ENCODE measurements at places on chromosomes 13 and 19. TPM values are rescaled to one million over a fixed set of nuclear protein-coding genes. Genes with fewer than 3 reads are reported as not detected.

GRCh38 chr19:35085947-35086346, 29.7 kb upstream of the FXYD3 start:
- H3K4me1 ChIP-seq: peaks cover 43% of the 10 kb centered on the region
- H3K27ac ChIP-seq: peak overlapping the region; percentile 65
- H3K27me3 ChIP-seq: peaks cover 3% of the 10 kb centered on the region
- H3K36me3 ChIP-seq: no peaks in the 10 kb centered on the region
- no peak overlapping the region for H3K4me3 ChIP-seq

- H3K4me3 ChIP-seq: no peak overlapping the region
- no peak overlapping the region for H3K27ac ChIP-seq
- no peaks in the 10 kb centered on the region for H3K36me3 ChIP-seq
- H3K27me3 ChIP-seq: no peaks in the 10 kb centered on the region
- no peaks in the 10 kb centered on the region for H3K4me1 ChIP-seq
- no peak for DNase-seq
Measured at GRCh38 chr13:47673009-47673850, 327.8 kb downstream of the SUCLA2 start.

DNA sequence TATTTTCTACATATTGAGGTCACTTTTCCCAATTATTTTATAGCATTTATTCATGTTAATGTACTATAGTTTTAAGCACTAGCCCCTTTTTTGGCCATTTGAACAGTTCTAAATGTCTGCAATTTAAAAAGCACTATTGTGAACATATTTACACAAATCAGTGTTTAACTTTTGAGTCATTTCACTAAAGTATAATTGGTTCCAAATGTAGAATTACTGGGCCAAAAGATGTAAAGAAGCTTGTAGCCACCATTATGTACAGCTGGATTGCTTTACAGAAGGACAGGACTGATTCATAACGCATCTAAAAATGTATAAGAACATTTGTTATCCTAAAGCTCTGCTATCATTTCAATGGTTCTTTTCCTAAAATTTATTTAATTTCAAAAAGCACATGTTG, 16.6 kb upstream of the ATP12A start:
- no peaks in the 10 kb centered on the region for H3K36me3 ChIP-seq
- peaks cover 2% of the 10 kb centered on the region for H3K27me3 ChIP-seq
- no peak for DNase-seq
- no peak overlapping the region for H3K27ac ChIP-seq
- no peak overlapping the region for H3K4me3 ChIP-seq
- H3K4me1 ChIP-seq: no peaks in the 10 kb centered on the region

The PEX11G gene
- 1.5 TPM for total RNA-seq

The AZU1 gene
- total RNA-seq: 2.5 TPM

DNA sequence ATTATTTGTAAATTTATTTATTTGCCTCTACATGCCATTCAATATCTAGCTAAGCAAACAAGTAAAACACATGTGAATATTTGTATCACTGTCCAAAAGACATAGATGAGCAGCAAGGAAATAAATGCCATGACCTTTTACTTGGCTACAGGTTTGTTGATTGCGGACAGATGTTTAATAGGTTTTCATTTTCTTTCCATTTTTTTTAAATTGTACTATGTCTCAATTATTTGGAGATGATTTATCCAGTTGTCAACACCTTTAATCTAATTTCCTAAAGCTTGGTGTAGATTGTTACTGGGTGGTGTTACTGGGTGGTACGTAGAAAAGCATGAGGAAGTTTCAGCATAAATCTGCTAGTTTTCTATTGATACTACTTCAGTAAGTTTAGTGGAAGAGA, 560.6 kb upstream of the SPRY2 start:
- DNase-seq: no peak
- H3K36me3 ChIP-seq: no peaks in the 10 kb centered on the region
- no peak overlapping the region for H3K27ac ChIP-seq
- no peaks in the 10 kb centered on the region for H3K4me1 ChIP-seq

DNA sequence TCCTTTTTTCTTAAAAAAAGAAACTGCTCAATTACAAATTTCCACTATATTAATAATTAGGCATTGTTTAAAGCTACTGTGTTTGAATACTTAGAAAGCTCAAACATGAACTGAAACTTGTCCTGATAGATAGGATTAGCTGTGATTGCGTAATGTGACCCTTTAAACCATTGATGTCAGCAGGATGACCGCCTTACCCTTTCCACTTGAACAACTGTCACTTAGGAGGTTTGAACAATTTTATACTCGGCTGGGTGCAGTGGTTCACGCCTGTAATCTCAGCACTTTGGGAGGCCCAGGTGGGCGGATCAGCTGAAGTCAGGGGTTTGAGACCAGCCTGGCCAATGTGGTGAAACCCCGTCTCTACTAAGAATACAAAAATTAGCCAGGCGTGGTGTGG, 2.9 kb downstream of the LAMP1 start:
- no peak for DNase-seq
- peaks cover 3% of the 10 kb centered on the region for H3K36me3 ChIP-seq
- H3K4me1 ChIP-seq: peaks cover 26% of the 10 kb centered on the region

GRCh38 chr19:18684642-18684993, 1.1 kb downstream of the CRTC1 start:
- no peak for DNase-seq
- H3K4me3 ChIP-seq: no peak overlapping the region
- H3K36me3 ChIP-seq: no peaks in the 10 kb centered on the region
- H3K27me3 ChIP-seq: no peaks in the 10 kb centered on the region
- peaks cover 20% of the 10 kb centered on the region for H3K4me1 ChIP-seq
- no peak overlapping the region for H3K27ac ChIP-seq

DNA sequence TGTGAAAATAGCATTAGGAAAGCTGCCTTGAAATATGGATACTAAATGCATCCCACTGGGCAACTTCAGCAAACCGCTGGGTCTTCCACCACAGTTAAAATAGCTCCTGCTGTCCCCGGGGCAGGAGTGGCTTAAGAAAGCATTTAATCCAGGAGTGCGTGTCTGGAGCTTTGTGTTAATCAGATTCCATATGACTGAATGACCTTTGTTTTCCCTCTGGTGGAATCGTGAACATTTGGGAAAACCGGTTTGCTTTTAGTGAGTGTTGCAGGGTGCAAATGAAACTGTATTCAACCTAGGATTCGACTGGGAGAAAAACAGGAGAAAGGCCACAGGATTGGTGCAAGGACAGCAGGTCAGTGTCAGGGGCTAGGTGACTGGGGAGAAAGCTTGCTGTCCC, 237.6 kb upstream of the MAB21L1 start:
- no peak for DNase-seq
- no peaks in the 10 kb centered on the region for H3K27me3 ChIP-seq
- no peaks in the 10 kb centered on the region for H3K36me3 ChIP-seq
- no peaks in the 10 kb centered on the region for H3K4me1 ChIP-seq
- H3K27ac ChIP-seq: no peak overlapping the region

The CNMD gene
- not detected for total RNA-seq

DNA sequence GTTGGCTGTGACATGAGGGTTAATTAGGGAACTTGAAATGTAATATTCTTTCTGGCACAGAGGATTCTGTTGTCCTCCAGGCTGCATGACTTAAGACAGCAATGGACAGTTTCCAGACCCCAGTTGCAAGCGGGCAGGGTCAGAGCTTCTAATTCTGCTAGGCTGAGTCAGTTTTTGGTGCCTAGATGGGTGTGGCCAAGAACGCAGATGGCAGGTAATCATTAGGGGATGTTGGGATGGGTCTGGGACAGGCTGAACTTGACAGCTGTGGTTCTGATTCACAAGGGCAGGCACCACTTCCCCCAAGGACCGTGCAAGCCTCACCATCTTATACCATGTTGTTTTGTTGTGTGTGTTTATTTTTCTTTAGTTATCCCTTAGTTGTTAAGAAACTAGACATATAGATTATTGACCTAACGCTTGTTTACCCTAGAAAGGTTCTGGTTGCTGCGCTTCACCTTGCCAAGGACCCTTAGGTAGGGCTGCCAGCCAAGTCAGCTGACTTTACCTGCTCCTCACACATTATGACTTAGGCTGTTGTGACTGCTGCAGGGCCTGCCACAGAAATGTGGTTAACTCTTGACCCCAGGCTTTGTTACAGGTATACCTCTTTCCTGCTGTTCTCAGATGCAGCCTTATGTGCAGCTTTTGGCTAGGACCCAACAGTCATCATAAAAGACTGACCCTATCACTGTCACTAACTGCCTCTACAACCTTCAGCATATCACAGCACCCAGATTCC, 117.7 kb upstream of the KLF12 start:
- H3K27me3 ChIP-seq: no peaks in the 10 kb centered on the region
- H3K4me3 ChIP-seq: no peak overlapping the region
- H3K4me1 ChIP-seq: peaks cover 18% of the 10 kb centered on the region
- peak overlapping the region; percentile 19 for H3K27ac ChIP-seq
- no peaks in the 10 kb centered on the region for H3K36me3 ChIP-seq

The DCT gene
- total RNA-seq: 0.16 TPM

DNA sequence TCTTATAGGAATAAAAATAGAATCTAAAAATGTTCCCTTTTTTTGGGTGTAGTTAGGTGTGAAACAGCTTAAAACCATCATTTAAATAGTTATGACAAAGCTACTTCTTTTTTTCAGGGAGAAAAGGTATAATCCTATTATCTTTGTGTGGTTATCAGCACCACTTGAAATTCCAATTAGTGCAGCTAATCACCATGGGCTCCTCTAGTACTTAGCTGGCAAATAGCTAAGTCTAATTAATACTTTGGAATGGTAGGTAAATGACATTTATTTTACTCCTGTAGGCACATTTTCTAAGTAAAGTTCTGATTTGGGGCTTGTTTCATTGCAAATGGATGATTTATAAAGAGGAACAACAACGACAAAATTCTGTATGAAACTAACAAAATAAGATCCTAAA, 132.6 kb downstream of the OLFM4 start:
- H3K4me1 ChIP-seq: no peaks in the 10 kb centered on the region
- H3K27me3 ChIP-seq: no peaks in the 10 kb centered on the region
- no peak overlapping the region for H3K27ac ChIP-seq
- H3K36me3 ChIP-seq: no peaks in the 10 kb centered on the region
- H3K4me3 ChIP-seq: no peak overlapping the region

DNA sequence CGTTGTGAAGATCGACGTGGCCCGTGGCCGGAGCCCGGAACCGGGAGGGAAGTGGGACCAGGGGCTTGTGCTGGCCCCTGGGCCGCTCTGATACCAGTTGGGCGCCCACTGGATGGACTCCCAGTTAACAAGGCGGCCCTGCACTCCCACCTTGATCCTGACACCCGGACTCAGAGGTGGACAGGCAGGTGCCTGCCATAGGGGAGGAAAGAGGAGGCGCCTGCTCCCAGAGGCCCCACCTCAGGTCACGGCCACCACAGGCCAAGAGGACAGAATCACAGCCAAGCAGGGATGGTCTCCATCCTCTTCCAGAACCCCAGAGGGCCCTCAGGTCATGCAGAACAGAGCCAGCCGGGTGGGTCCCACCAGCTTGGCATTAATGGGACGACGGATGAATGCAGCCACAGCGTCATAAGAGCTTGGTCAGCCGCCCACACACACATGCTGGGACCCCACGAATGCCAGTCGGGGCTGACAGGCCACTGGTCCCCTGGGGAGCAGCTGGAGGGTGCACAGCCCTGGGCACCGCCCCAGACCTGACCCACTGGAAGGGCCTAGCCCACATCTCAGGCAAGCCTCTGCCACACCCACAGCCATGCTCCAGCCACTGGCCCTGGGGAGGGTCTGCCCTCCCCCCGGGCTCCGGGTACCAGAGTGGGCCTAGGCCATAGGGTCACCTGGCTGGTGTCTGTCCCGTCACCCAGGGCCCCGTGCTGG, 9.6 kb upstream of the KLF16 start:
- H3K36me3 ChIP-seq: peaks cover 30% of the 10 kb centered on the region
- no peaks in the 10 kb centered on the region for H3K27me3 ChIP-seq
- H3K27ac ChIP-seq: no peak overlapping the region
- H3K4me3 ChIP-seq: no peak overlapping the region
- H3K4me1 ChIP-seq: peaks cover 44% of the 10 kb centered on the region

GRCh38 chr19:47723581-47723940, 10.3 kb downstream of the EHD2 start:
- H3K4me3 ChIP-seq: no peak overlapping the region
- no peak for DNase-seq
- no peaks in the 10 kb centered on the region for H3K4me1 ChIP-seq
- H3K27me3 ChIP-seq: no peaks in the 10 kb centered on the region
- H3K27ac ChIP-seq: no peak overlapping the region

The B9D2 gene
- 18.7 TPM for total RNA-seq

The FCAR gene
- total RNA-seq: 0.26 TPM

The SERTAD1 gene
- 38.7 TPM for total RNA-seq

The MYBPC2 gene
- 0.09 TPM for total RNA-seq

DNA sequence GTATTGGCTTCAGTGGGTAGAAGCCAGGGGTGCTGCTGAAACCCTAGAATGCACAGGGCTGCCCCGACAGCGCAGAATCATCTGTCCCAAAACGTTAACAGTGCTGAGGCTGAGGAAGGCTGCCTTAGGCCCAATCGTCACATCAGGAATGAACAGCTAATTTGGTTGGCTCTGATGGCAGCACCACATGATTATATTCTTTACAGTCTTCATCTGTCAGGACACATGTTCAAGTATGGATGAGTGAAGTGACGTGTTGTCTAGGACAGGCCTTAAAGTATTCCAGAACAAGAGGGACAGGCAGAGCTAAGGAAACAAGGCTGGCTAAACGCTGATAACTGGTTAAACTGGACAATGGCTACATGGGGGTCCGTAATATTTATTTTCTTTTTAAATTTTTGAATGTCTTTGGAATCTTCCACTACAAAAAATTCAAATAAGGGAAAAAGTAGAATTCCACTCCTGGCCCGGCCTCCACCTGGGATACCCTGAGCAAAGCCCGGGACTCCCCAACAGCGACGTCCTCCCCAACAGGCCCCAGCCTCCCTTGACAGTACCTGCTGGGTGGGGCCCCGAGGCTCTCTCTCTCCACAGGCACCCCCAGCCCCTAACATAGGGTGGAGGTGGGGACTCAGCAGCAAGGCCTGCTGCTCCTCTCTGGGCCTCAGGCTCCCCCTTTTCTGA, 14.8 kb upstream of the CCNP start:
- H3K27ac ChIP-seq: no peak overlapping the region
- no peaks in the 10 kb centered on the region for H3K4me1 ChIP-seq
- H3K4me3 ChIP-seq: no peak overlapping the region

DNA sequence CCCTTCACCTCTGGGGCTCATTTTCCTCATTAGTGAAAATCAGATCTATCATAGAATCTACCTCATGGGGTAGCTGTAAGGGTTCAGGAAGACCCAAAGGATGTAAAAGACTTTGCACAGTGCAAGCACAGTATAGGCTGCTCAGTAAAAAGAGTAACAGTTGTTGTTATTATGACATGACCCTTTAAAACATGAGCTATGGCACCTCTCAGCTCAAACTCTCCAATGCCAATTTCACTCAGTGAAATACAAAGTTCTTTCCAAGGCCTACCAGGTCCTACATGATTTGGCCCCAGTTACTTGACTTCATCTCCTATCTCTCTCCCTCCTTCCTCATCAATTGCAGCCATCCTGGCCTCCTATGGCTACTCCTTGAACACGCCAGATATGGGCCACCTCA, 4.9 kb downstream of the SMG9 start:
- DNase-seq: no peak
- peaks cover 15% of the 10 kb centered on the region for H3K4me1 ChIP-seq
- no peak overlapping the region for H3K27ac ChIP-seq
- peaks cover 49% of the 10 kb centered on the region for H3K36me3 ChIP-seq
- H3K4me3 ChIP-seq: no peak overlapping the region

- no peak overlapping the region for H3K4me3 ChIP-seq
- no peak overlapping the region for H3K27ac ChIP-seq
- H3K27me3 ChIP-seq: no peaks in the 10 kb centered on the region
- peak; percentile 31 for DNase-seq
- peaks cover 52% of the 10 kb centered on the region for H3K4me1 ChIP-seq
Measured at GRCh38 chr19:5967994-5968430, 9.9 kb downstream of the RANBP3 start.

- H3K4me3 ChIP-seq: no peak overlapping the region
- H3K27ac ChIP-seq: no peak overlapping the region
- peaks cover 40% of the 10 kb centered on the region for H3K4me1 ChIP-seq
Measured at GRCh38 chr19:54523403-54523802, 20.8 kb downstream of the LAIR2 start.

The ITM2B gene
- total RNA-seq: 305 TPM

Data from natural killer cell (primary cell).